ENCODE measurements at places on chromosomes 5 and 9.
A peak's percentile ranks its signal among the peaks of the same experiment; 100 is the strongest.

DNA sequence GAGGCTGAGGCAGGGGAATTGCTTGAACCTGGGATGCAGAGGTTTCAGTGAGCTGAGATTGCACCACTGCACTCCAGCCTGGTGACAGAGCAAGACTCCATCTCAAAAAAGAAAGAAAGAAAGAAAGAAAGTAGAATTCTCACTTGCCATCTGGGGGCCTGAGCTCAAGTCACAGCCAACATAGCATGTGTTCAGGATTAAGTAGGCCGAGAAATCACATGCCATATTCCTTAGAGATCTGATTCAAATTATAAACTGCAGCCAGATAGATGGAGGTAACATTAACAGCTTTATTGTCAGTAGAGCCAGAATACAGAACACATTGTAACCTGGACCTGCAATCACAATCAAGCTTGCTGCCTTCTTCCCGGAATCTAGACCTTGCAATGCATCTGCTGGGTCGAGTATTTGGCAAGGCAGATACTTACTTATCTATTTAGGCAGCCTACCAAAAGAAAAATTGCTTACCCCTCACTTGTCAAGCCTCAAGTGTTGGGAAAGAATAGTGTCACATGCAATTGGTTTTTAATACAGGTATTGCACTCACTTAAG, 173.7 kb downstream of the CPLANE1 start:
- no peaks in the 10 kb centered on the region for H3K27me3 ChIP-seq
- no peak overlapping the region for H3K27ac ChIP-seq
- H3K36me3 ChIP-seq: peaks cover 16% of the 10 kb centered on the region
- no peaks in the 10 kb centered on the region for H3K4me1 ChIP-seq

GRCh38 chr5:56047448-56047847, 52.7 kb upstream of the IL6ST start:
- no peak overlapping the region for H3K27ac ChIP-seq
- H3K4me3 ChIP-seq: no peak overlapping the region
- H3K4me1 ChIP-seq: peaks cover 16% of the 10 kb centered on the region
- no peaks in the 10 kb centered on the region for H3K36me3 ChIP-seq
- no peaks in the 10 kb centered on the region for H3K27me3 ChIP-seq

DNA sequence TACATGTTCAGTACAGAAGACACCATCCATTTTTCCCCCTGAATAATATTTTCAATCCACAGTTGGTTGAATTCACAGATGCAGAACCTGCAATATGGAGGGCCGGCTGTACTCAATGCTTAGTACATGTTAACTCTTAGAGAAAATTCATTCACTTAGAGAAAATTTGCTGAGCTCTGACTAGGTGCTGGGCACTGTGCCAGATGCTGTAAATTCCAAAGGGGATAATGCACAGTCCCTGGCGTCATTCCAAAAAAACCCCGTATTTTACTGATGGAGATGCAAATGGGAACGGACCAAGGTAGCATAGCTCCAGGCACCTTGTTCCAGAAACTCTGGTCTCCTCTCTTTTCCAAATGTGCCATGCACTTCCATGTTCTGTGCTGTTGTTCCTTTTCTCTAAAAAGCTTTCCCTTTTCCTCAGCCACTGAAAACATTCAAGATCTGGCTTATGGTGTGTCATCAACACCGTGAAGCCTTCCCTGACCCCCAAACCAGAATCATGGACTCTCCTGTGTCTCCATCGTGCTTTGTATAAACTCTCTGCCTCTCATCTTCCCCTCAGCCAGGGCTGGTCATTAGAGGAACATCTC, 55.7 kb upstream of the COL15A1 start:
- H3K4me1 ChIP-seq: no peaks in the 10 kb centered on the region
- peaks cover 5% of the 10 kb centered on the region for H3K27me3 ChIP-seq
- H3K27ac ChIP-seq: no peak overlapping the region

GRCh38 chr5:161471211-161471950, 75.1 kb downstream of the GABRB2 start:
- H3K27me3 ChIP-seq: no peaks in the 10 kb centered on the region
- DNase-seq: no peak
- no peak overlapping the region for H3K27ac ChIP-seq
- no peak overlapping the region for H3K4me3 ChIP-seq

- peak within 1 kb of the TSS; percentile 65 for H3K27ac ChIP-seq
- DNase-seq: peak; percentile 97
- H3K4me1 ChIP-seq: peaks cover 23% of the 10 kb centered on the region
- H3K27me3 ChIP-seq: no peaks in the 10 kb centered on the region
These were observed at the start of gene INIP for GRCh38 chr9:112717661-112718331. INIP (minus strand) TSS chr9:112718117; CDS start chr9:112716485, 1,632 bp downstream.

GRCh38 chr5:57779383-57780223, 297.0 kb upstream of the ACTBL2 start:
- peak; percentile 18 for DNase-seq
- no peak overlapping the region for H3K27ac ChIP-seq
- no peak overlapping the region for H3K4me3 ChIP-seq
- H3K4me1 ChIP-seq: no peaks in the 10 kb centered on the region
- H3K27me3 ChIP-seq: no peaks in the 10 kb centered on the region

- no peak for DNase-seq
- peaks cover 68% of the 10 kb centered on the region for H3K4me1 ChIP-seq
- H3K4me3 ChIP-seq: no peak overlapping the region
- no peaks in the 10 kb centered on the region for H3K27me3 ChIP-seq
These were observed 175.3 kb upstream of the ZNF608 start for GRCh38 chr5:124921694-124922093.

DNA sequence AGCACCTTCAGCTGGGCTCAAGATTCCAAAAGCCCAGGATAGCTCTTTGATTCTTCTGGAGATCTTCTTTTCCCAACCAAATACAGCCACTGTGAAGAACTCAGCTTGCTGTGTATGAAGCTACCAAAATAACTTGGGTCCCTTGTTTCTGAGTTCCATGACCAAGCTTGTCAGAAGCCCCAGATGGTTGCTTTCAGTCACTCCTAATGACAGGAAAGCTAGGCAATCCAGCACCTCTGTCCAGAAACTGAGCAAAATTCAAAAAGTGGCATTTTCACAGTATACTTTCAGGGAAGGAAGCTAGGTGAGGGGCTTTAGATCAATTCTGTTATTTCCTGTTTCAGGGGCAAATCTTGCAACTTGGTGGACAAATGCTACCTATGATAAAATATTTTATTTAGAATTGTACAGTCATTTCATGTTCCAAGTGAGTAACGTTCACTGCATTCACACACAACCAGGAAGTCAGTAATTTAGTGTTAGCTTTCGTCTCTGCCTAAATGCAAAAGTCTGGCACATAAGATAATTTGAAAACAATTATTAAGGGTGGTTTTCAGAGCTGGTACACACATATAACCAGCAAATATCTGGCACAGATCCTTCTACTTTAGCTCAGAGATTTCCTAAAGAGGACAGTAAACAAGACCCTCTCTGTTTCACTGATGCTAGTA, 330.1 kb downstream of the GLIS3 start:
- no peak for DNase-seq
- H3K27ac ChIP-seq: no peak overlapping the region
- H3K4me1 ChIP-seq: no peaks in the 10 kb centered on the region
- H3K4me3 ChIP-seq: no peak overlapping the region
- no peaks in the 10 kb centered on the region for H3K27me3 ChIP-seq
- no peaks in the 10 kb centered on the region for H3K36me3 ChIP-seq

GRCh38 chr9:127899128-127899943, at the start of gene ST6GALNAC6:
ST6GALNAC6 (minus strand) TSS chr9:127899603; CDS start chr9:127897981, 1,622 bp downstream.
- H3K27me3 ChIP-seq: no peaks in the 10 kb centered on the region
- H3K4me1 ChIP-seq: peaks cover 21% of the 10 kb centered on the region
- peaks cover 24% of the 10 kb centered on the region for H3K36me3 ChIP-seq
- H3K4me3 ChIP-seq: peak within 1 kb of the TSS; percentile 66
- peak within 1 kb of the TSS; percentile 55 for H3K27ac ChIP-seq

DNA sequence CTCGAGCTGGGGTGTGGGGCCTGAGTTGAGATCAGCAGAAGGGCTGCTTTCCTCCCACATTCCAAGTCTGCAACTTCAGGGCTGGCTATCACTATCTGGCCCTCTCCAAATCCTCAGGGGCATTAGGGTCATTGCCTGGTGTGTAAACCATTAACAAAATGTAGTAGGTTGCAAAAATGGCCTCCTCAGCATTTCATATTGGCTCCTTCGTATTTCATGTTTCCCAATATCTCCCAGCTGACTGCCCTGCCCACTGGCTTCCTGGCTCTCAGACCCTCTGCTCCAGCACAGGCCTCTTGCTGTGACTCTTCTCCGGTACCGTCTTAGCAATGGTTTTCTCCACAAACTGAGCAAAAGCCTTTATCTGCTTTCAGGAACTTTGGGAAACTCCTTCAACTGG, 113.8 kb downstream of the GADD45G start:
- no peaks in the 10 kb centered on the region for H3K36me3 ChIP-seq
- no peak overlapping the region for H3K27ac ChIP-seq
- no peak for DNase-seq
- H3K4me1 ChIP-seq: no peaks in the 10 kb centered on the region
- no peak overlapping the region for H3K4me3 ChIP-seq

GRCh38 chr9:8221462-8221861, 421.9 kb upstream of the DMAC1 start:
- H3K4me3 ChIP-seq: no peak overlapping the region
- DNase-seq: no peak
- no peak overlapping the region for H3K27ac ChIP-seq
- no peaks in the 10 kb centered on the region for H3K4me1 ChIP-seq
- H3K36me3 ChIP-seq: no peaks in the 10 kb centered on the region

DNA sequence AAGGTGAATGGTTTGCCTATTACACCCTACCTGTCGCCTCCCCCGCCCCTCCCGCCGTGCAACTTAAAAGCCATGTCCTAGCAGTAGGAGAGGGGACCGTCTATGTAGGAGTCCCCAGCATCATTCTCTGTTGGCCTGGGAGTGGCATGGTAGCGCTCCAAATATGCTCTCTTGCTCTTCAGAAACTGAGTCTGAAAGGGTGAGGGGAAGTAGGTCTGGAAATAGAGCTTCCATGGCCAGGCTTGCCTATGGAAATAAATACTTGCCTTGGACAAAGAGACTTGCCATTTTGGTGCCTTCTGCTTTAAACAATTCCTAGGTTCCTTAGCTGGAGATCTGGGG, 1.4 kb downstream of the RGS7BP start:
- peaks cover 4% of the 10 kb centered on the region for H3K27me3 ChIP-seq
- no peaks in the 10 kb centered on the region for H3K36me3 ChIP-seq
- no peak overlapping the region for H3K4me3 ChIP-seq
- no peak overlapping the region for H3K27ac ChIP-seq
- DNase-seq: no peak
- no peaks in the 10 kb centered on the region for H3K4me1 ChIP-seq

DNA sequence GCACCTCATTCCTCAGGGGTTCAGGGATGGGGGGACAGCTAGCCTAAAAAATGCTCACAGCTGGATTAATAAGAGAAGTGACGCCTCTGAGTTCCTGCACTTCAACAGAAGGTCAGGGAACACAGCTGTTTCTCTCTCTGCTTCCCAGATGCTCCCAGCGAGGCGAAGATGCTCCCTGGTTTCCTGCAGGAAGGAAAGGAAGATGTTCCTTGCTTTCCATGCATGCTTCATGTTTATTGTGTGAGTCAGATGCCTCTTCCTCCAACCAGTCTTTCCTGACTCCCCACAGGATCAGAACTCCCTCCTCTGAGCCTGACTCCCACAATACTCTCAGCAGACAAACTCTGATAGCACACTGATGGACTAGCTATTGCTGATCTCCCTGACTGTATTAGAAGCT, 71.9 kb downstream of the MFAP3 start:
- no peaks in the 10 kb centered on the region for H3K27me3 ChIP-seq
- H3K4me3 ChIP-seq: no peak overlapping the region
- H3K27ac ChIP-seq: no peak overlapping the region
- no peaks in the 10 kb centered on the region for H3K36me3 ChIP-seq
- DNase-seq: no peak
- no peaks in the 10 kb centered on the region for H3K4me1 ChIP-seq

- no peaks in the 10 kb centered on the region for H3K36me3 ChIP-seq
- no peak overlapping the region for H3K4me3 ChIP-seq
- no peak overlapping the region for H3K27ac ChIP-seq
- H3K4me1 ChIP-seq: peaks cover 22% of the 10 kb centered on the region
These were observed 4.6 kb downstream of the SEPTIN8 start for GRCh38 chr5:132772291-132773070.

- H3K4me1 ChIP-seq: no peaks in the 10 kb centered on the region
- H3K36me3 ChIP-seq: no peaks in the 10 kb centered on the region
- no peak overlapping the region for H3K27ac ChIP-seq
These were observed 267.5 kb downstream of the ZSWIM6 start for GRCh38 chr5:61599370-61600122.

DNA sequence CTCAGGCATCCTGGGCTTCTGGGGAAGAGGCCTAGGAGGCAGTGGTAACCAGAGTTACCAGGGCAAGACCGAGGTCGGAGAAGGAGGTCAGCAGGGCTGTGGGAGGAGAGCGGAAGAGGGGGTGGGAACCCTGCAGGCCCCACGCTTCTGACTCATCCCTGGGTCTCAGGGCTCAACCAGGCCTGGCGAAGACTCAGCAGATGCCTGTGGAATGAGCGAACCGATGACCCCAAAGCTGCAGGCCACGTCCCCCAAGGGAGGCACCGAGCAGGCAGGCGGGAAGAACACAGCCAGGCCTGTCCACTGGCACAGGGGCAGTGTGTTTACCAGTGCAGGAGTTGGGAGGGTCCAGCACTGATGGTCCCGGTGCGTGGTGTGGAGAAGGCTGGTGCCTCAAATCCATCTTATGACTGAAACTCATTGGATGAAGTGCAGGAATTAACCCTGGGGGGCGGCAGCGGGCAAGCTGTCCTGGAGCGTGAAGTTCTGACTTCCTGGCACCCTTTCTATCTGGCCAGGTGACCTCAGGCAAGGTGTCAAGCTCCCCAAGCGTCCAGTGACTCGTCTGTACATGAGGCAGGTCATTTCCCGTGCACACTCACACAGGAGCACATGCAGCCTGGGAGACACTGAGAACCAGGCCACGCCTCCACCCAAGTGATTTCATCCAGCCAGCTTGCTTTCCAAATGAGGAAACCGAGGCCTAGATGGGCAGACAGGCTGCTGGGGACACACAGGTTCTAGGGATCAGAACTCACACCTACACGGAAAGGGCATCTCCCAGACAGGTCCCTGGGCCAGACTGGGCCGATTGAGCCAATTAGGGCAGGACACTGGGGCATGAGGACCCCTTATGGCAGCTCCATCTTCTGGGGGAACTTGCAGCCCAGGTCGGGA, 69.1 kb downstream of the ADAMTS2 start:
- H3K27me3 ChIP-seq: no peaks in the 10 kb centered on the region
- no peaks in the 10 kb centered on the region for H3K4me1 ChIP-seq
- H3K36me3 ChIP-seq: no peaks in the 10 kb centered on the region
- no peak overlapping the region for H3K4me3 ChIP-seq
- no peak overlapping the region for H3K27ac ChIP-seq

All from DND-41 (cell line).